Stimulated activated CD4-positive, alpha-beta T cell treated with anti-CD3 and anti-CD28 coated beads, TNF-alpha, amount 100 ng/mL, for 48 hours (primary cell): ENCODE measurements at places on chromosomes 2 and 18.

DNA sequence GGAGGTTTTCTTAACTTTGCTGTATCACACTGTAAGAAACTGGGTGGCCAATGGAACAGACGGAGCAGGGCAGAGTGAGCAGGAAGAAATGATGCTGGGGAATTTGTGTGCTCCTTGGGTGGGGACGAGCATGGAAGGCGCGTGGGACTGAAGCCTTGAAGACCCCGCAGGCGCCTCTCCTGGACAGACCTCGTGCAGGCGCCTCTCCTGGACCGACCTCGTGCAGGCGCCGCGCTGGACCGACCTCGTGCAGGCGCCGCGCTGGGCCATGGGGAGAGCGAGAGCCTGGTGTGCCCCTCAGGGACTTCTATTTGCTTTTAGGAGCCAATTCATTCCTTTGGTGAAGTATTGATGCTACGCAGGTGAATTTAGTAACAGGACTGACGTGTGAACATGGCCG is 8.9 kb downstream of the TPO start:
- DNase-seq, result no peak

GRCh38 chr18:6646801-6647200 is 82.7 kb upstream of the ARHGAP28 start:
- no peak for DNase-seq

- no peak for DNase-seq
Measured at GRCh38 chr18:45805551-45805950, 19.9 kb upstream of the SIGLEC15 start.

DNA sequence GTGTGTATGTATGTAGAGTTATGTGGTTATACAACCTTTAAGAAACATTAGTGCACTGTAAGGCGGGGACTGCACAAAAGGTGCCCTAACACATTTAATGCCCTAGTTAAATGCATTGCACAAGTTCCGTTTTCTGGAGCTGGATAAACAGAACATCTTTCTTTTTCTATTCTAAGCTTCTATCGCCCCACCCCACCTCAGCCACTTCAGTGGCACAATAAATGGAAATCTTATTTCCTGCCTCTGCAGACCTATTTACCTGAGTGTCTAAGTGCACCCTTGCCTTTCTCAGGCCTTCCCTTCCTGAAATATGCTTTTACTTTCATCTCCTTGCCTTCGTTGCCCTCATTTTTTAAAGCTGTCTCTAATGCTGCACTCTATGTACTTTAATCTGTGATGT is 123.5 kb downstream of the TANC1 start:
- DNase-seq, result no peak

GRCh38 chr2:241413929-241414580 is 58.0 kb downstream of the FARP2 start:
- no peak for DNase-seq

DNA sequence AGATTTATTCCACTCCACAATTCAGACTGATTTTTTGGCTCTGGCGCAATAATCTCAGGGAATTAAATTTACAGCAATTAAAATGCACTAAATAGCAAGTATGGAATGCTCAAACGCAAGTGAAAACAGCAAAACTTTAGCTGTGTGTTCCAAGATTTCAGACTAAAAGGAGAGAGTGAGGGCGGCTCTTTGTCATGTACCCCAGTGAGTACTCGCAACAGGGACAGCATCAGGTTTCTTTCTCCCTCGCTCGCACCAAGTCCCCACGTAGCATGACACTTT is 1.1 kb downstream of the ROCK2 start:
- DNase-seq, result no peak

- DNase-seq, result no peak
Measured at GRCh38 chr2:128487650-128488387, 169.2 kb upstream of the HS6ST1 start.

GRCh38 chr18:13910986-13911385 is 4.3 kb downstream of the MC2R start:
- no peak for DNase-seq

- DNase-seq, result no peak
Measured at GRCh38 chr18:60987963-60988362, 345.3 kb upstream of the CDH20 start.

DNA sequence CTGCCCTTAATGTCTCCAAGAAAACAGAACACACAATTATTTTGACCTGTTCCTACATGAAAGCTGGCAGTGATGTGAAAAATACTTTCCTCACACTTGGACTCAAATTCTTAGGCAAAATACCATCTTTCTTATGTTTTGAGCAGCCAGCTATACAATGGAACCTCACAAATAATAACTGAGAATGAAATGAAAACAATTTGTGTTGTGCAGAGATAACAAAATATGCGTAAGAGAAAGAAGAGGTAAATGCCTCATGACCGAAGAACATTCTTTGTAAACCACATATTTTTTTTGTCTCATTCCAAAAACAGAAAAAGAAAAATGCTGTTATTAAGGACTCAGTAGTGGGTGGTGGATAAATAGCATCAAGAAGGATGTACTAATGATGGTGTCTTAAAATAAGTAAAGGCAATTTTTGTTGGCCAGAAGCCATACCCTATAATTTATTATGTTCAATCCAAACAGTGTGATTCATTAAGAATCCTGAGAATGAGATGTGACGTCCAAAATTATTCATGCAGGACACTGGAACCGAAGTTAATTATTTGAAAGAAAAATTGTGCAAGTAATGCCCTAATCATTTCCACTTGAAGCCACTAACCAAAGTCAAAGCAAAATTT is 193.0 kb upstream of the NETO1 start:
- DNase-seq, result no peak

- DNase-seq, result no peak
Measured at GRCh38 chr2:145939949-145940348, 1420.0 kb upstream of the ZEB2 start.

DNA sequence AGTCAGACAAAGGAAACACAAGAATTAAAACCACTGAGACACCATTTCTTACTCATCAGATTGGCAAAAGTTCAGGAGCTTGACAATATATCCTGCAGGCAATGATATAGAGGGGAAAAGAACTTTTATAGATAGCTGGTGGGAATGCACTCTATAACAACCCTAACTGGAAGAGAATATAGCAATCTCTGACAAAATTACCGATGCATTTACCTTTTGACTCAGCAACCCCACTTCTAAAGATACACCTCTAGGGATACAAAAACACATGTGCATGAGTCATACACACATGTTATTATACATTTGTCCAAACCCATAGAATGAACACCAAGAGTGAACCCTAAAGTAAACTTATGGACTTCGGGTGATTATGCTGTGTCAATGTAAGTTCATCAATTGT is 79.4 kb upstream of the SRD5A2 start:
- no peak for DNase-seq
